ENCODE measurements at places on chromosomes 16 and 17.
A peak's percentile ranks its signal among the peaks of the same experiment; 100 is the strongest.

DNA sequence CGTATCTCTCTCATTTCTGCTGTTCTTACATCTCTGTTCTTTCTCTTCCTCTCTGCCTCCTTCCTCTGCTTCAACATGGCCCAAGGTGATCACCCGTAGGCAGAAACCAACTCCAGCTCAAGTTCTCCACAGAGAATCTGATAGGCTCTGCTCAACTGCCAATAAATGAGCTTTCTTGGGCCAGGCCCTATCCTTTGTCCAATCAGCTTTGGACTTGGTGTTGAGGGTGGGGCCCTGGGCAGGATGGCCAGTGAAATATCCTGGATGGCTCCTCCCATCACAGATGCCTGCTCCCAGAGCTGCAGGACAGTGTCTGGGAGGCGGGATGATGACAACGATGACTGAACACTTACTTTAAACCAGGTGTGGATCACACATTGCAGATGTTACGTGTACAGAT is 17.4 kb upstream of the BRD7 start:
- no peak for DNase-seq

- peak; percentile 64 for DNase-seq
Measured at GRCh38 chr16:74107795-74108610, 188.6 kb upstream of the PSMD7 start.

- no peak for DNase-seq
Measured at GRCh38 chr17:75773808-75774470, 8.9 kb upstream of the GALK1 start.

- no peak for DNase-seq
Measured at GRCh38 chr17:37567137-37567536, 42.1 kb downstream of the SYNRG start.

DNA sequence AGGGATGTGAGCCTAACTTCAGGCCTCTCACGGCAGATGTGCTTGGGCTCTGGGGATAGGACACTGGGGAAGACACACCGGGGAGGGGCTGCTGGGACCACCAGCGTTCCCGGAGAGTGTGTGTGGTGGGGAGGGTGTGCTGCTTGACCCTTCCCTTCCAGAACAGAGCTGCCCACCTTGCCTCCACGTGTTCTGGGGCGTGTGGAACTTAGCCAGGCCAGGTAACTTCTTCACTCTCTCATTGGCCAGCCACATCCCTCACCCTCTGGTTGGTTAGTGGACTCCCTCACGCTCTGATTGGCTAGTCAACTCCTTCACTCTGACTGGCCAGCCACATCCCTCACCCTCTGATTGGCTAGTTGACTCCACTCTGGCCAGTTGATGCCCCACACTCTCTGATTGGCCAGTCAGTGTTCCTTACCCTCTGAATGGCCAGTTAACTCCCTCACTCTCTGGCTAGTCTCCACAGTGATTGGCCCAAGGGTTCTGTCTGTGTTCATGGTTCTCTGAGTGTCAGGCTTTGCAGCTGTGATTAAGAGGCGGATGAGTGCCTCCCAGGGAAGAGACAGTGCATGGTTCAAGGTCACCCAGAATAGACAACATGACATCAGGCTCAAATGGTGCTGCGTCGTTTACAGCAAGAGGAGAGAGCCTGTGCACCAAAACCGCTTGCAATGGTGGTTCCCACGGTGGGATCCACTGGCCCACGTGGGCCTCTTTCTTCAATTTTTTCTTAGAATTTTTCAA is 10.0 kb downstream of the TMEM235 start:
- DNase-seq, result no peak

DNA sequence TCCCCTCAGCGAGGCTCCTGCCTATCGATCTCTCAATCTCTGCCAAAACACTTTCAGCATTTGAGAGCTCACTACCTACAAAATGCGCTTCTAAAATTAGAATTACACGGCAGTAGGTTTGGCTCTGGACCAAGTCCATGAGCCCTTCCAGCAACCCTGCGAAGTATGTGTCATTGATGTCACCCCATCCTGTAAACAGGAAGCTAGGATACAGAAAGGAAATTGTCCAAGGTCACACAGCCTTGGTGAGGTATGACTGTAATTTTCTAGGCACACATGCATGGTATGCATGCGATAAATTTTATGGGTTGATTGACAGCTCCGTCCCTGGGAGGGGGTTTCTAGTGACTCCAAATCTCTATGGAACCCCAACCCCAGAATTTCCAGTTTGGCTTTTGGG is 330.3 kb upstream of the CDH5 start:
- no peak for DNase-seq

DNA sequence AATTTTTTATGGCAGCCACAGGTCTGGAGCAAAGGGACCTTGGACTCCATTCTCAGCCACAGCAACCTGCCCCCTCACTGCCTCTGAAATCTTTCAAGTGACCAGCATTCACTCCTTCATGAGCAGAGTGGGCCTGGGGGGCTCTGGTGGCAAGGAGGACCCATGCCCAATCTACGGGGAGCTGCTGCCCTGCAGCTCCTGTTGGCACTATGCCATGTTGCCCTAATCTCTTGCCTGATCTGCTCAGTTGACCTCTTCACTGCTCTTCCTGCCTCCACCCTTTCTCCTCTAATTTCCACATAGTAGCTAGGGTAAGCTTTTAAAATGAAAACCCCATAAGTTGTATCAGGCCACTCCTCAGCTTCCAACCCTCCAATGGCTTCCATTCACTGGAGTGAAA is 2.9 kb upstream of the PRKCB start:
- no peak for DNase-seq

DNA sequence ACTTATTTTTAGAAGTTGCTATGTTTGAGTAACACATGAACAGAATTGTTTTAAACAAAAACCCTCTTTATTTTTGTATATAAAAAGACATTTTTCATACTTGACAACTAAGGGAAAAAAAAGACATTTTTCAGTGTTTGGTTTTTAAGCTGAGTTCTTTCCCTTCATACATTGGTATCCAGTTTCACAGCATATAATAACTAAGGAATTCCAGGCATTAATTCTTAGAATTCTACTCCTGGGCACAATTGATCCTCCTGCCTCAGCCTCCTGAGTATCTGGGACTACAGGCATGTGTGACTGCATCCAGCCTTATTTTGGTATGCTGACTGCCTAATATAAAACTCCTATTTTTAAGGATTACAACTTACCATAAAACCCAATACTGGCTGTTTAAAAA is 8.4 kb downstream of the FBXO47 start:
- DNase-seq, result no peak

- no peak for DNase-seq
Measured at GRCh38 chr17:59388069-59388556, 56.7 kb downstream of the YPEL2 start.

- DNase-seq, result no peak
Measured at GRCh38 chr16:78552106-78552675, 452.7 kb downstream of the WWOX start.

DNA sequence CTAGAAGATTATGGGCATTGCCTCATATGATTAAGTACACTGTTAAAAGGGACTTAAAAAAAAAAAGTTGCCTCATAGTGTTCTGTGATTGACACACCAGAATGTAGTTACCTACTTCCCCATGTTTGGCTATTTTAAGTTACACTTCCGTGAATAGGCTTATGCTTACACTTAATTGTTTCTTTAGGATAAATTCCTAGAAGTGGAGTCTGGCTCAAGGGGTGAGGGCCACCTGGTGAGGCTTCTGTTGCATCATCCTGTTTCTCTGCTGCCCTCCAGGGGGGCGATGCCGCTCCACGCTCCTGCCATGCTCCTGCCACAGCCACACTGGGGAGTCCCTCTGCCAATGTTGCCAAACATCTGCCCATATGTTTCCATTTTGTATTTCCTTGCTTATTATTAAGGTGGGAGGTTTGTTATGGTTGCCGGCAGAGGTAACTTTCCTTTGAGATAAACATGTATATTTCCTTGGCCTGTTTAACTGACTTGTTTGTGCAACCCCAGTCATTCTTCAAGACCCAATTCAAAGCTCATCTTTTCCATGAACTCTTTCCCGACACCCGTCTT is 73.1 kb downstream of the KSR1 start:
- no peak for DNase-seq

- no peak for DNase-seq
Measured at GRCh38 chr17:65759532-65759931, 198.1 kb upstream of the AXIN2 start.

DNA sequence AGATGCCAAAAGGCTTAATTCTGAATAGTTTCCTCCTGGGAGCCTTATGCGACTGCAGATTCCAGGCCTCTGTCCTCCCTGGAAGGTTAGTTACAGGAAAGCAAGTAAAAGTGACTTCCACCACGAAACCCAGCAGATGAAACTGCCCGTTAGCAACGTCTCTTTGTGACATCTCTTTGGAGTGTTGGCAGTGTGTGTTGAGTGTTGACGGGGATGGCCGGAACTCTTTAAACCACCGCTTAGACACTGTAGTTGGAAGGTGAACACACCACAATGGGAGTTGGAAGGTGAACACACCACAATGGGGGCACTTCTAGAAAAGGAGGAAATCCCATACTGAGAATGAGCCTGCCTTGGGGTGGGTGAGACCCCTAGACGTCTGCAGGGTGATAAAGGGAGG is 858 bp downstream of the SKAP1 start:
- DNase-seq, result no peak

GRCh38 chr17:40520991-40521453 is 19.6 kb upstream of the TNS4 start:
- DNase-seq, result no peak

DNA sequence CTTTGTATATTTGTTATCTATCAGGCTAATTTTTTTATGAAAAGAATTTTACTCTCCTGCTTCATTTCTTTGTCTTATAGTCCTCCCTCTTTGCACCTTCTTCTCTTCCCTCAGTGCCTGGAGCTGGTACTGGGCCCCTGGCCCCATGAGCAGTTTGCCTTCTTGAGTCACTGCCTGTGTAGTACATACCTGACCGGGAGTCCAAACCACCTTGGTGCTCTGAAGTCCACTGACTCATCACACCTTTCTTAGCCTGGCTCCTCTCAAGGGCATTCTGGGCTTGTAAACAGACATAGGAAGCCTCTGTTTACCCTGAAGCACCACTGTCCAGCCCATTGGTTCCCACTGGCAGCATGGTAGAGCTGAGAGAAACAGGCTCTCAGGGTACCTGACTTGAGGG is 11.0 kb upstream of the TACO1 start:
- no peak for DNase-seq

DNA sequence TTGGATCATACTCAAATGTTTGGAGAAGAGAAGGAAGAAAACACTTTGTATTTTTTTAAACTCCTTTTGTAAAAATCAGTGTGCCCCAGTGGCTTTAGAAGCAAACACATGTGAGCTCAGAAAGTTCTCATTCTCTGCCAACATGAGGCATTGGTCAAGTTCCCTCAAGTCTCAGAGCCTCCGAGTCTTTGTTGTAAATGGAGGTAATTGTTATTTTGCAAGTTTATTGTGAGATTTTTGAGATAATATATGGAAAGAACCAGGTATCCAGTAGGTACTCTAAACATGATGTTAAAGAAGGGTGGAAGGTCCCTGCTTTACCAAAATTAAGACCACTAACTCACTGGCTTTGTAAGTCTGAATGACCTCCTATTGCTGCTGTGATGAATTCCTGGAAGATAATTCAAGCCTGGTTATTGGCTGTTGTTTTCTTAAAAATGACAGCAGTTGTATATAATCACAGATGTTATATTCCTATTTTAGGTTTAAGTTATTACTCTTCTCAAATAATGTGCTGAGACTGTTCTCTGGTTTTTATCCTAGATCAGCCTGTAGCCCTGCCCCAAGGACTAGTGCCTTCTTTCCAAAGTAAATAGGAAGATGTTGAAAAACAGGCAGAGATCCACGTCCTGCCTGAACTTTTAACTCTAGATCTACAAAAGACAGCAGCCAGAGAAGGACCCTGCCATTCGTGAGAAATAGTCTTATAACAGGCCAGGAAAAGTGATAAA is 2.4 kb downstream of the HLF start:
- DNase-seq, result no peak

DNA sequence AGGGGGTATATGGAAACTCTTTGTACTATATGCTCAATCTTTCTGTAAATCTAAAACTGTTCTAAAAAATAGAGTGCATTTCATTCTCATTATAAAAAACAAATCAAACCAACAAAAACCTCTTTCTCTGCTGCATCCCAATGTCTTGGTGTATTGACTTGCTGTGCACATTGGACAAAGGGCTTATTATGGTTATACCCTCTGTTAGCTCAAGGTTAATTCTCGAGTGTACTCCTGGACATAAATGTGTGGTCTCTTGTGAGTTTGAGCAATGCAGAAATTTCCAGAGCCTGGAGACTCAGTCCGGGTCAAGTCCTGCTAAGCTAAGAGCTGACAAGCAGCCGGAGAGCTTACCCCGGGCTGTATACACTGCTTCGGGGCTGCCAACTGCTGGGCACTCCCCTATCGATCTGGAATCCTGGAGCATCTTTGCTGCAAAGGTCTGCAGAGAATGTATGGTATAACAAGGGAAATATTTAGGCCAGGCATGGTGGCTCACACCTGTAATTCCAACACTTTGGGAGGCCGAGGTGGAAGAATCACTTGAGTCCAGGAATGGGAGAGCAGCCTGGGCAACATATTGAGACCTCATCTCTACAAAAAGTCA is 66.2 kb upstream of the BRD7 start:
- no peak for DNase-seq

- DNase-seq, result no peak
Measured at GRCh38 chr16:84511831-84512230, 7.4 kb upstream of the MEAK7 start.

GRCh38 chr17:81920612-81921536 is 2.9 kb upstream of the SIRT7 start:
- no peak for DNase-seq

DNA sequence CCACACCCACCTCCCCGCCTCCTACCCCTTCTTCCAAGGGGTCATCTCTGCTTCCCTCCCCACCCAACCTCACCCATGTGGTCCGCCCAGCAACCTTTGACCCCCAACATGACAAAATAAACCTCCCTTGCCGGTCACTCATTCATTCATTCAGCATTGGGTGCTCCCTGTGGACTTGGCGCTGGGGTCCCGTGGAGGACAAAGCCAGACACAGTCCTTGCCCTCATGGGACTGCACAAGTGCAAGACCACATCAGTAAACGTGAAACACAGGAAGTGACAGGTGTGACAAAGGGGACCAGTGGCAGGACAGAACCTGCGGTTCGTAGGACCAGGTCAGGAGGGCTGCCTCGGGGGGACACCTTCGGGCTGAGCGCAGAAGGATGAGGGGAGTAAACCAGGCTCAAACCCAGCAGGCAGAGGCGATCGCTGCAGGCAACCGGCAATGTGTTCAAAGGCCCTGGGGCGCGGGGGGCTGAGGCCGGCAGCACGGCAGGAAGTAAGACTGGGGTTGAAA is 185.4 kb downstream of the SEC14L1 start:
- DNase-seq, result peak; percentile 55

GRCh38 chr16:26976873-26977272 is 89.9 kb upstream of the C16orf82 start:
- no peak for DNase-seq

GRCh38 chr17:8800656-8801055 is 1.5 kb upstream of the MFSD6L start:
- DNase-seq, result no peak
